ENCODE measurements at places on chromosomes 4 and X.

DNA sequence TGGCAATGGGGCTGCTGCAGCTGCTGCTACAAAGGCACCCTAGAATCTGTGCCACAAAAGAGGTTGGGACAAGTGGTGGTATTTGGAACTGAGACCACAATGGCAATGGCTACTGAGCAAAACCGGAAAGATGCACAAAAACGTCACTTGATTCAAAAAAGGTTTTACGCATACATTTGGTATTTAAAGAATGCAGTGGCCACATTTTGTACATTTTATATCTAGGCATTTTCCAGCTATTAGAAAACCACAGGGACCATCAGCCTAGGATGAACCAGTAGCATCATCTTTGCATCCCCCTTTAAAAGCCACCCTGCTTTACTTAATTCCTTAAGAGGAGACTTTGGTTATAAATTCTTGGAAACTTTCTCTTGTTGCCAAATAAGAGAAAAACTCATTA is 104.8 kb upstream of the CXCL13 start:
- no peak for DNase-seq

DNA sequence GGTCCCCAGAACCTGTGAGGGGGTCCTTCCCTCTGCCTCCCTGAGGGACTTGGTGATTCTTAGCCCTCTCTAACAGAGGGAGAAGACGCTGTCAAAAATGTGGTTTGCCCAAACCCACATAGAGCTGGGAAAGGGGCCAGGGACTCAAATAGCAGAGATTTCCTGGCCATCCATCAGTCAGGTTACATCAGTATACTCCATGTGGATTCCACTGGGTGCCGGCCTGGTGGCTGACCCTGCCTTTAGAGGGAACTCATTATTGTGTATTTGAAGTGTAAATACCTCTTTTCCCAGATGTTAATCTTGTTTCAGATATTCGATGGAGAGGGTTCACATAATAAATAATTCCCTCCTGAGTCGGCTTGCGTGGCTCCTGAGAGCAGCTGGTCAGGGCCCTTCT is 130.3 kb downstream of the TBL1X start:
- no peak for DNase-seq

DNA sequence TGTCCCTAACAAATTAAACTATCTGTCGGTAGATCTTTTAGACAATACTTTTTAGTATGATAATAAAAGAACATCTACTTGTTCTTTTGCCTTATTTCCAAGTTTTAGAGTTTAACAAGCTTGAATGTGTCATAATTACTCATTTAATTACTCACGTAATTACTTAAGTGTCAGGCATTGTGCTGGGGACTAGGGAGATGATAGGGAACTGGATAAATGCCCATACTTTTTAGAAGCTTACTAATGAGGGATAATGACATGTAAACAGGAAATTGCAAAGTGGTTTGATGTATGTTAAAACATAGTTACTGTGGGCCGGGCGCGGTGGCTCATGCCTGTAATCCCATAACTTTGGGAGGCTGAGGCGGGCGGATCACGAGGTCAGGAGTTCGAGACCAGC is 158.3 kb downstream of the DMD start:
- no peak for DNase-seq

- no peak for DNase-seq
These were observed 419.6 kb downstream of the BCOR start for GRCh38 chrX:39677978-39678791.

GRCh38 chrX:154310616-154311536 is 15.3 kb downstream of the TKTL1 start:
- DNase-seq, result no peak

DNA sequence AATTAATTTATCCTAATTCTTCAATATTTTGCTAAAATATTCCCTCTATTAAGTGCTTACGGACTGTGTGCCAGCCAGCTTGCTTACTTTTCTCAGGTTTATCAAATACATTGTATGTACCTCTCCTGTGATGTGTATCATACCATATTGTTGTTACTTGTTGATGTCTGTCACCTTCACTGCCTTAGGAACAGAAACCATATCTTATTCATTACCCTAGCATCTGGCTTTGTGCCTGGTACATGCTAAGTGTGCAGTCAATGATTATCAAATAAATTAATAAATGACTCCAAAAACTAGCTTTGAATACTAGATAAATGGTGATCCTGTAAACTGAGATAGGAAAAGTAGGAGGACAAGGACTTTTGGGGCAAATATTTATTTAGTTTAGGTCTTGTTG is 6.9 kb downstream of the CLCN3 start:
- no peak for DNase-seq

DNA sequence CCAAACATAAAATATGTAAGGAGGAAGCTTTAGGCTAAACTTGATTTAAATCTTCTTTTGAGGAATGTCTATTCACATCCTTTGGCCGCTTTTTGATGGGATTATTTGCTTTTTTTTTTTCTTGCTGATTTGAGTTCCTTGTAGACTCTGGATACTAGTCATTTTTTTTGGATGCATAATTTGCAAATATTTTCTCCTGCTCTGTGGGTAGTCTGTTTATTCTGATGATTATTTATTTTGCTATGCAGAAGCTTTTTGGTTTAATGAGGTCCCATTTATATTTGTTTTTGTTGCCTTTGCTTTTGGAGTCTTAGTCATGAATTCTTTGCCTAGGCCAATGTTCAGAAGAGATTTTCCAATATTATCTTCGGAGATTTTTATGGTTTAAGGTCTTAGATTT is 144.9 kb downstream of the MAGEC2 start:
- no peak for DNase-seq

GRCh38 chr4:165874072-165874790 is 1.2 kb downstream of the TLL1 start:
- no peak for DNase-seq

DNA sequence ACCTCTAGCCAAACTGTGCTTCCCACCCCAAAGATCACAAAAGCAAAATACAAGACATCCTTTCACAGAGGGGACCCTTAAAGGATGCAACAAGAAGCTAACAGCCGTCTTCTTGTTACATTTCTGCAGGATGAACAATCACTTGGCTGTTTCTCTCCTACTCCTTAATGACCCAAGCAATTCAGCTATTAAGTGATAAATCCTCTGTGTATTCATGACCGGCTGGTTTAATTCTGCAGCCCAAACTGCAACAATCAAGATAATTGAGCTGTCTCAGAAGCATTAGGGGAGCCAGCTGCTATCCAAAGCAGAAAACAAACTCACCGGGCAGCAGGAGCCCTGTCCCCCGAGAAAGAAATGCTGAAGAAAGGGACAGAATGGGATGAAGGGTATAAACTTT is 85.9 kb upstream of the ACSL4 start:
- peak; percentile 8 for DNase-seq

DNA sequence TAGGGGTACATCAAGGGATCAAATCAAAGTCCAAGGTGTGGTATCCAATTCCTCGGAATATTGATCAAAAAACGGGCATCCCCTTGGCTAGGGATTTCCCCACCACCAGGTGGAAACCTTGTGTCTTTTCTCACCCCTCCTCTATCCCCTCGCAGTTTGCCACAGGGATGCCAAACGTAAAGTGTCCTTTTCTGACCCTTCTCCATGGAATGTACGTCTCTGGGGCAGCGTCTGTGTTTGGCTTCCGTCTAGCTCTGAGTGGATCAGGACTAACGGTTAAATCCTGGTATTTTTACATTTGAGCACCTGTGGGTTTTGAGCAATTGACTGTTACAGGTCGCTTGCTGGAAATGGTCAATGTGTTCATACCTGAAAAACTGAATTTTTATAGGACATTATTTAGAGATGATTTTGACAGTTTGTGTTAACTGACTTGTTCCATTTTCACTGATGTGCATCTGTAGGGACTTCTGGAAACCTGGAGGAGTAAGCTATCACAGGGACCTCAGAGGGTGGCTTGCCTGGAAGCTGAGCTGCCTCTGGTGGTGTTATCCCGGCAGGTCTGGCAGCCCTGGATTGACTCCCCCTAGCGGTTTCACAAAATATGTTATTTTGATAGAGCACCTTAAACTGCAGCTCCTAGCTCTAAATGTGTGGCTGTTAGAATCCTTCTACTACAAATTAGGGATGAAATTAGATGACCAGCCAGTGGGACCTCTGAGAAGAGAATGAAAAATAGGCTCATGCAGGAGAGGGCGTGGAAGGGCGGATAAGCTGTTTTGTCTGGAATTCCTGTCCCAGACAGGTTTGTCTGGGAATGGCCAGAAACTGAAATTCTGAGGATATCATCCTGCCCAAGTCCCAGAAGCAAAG is 8.8 kb upstream of the MGST2 start:
- peak; percentile 55 for DNase-seq

GRCh38 chr4:183429489-183429888 is 14.9 kb upstream of the CDKN2AIP start:
- DNase-seq, result no peak

- no peak for DNase-seq
These were observed 399.2 kb downstream of the IL15 start for GRCh38 chr4:142035566-142035965.

GRCh38 chr4:101944649-101945048 is 154.1 kb downstream of the BANK1 start:
- DNase-seq, result no peak

- DNase-seq, result peak; percentile 0
These were observed 586.5 kb upstream of the FTHL17 start for GRCh38 chrX:31658360-31658759.

DNA sequence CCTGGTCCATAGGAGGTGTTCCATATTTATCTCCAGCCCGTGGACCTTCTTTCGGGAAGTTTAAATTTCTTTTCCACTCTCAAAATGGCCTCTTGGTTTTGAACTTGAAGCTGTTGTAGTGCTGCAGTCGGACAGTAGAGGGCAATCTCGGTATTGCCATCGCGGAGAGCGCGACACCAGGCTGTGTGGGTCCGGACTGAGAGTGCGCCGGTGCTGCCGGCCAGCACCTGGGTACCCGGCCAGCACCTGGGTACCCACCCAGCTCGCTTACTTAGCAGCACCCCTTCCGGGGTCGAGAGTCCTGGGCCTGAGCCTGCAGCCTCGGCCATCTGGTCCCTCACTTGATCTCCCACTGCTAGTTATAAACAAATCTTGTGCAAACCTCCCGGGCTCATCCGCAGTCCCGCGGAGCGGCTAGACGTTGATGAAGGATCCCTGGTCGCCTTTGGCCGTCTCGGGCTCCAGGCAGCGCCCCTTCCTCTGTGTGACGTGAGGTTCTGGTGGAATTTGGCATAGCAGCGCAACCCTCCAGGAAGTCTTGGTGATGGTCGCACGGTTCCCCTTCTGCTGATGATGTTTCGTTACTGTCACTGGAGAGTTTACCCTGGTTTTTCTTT is 18.0 kb downstream of the FAM9A start:
- no peak for DNase-seq

GRCh38 chr4:143438710-143439109 is 74.8 kb upstream of the SMARCA5 start:
- no peak for DNase-seq

GRCh38 chr4:75376543-75376942 is 137.7 kb downstream of the RCHY1 start:
- DNase-seq, result no peak

DNA sequence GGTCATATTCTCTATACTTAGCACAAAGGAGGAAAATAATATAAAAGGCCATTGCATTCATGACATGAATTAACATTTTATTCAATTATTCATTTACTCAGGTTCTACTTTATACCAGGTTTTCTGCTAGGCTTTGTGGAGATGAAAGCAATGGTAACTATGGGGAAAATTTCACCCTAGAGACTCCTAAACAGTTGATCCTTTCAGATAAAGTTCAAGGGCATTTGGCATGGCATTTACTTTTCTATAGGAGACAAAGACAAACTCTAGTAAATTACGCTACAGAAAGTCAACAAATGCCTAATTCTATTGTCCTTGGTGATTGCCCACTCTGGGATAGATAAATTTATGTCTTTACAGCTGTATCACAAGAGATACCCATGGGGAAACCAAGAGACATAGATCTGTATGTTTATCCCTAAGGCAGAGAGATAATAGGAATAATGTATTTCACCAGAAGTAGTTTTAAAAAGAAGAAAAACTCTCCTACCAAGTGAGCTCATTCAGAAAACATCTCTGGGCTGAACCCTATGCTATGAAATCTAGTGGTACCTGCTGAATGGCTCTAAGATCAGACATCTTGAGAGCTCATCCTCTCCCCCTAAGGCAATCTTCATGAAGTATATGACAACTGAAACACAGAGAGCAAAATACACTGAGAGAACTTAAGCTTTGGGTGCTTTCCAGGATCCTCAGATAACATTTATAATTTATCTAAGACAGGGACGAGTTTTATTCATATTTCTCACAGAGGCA is 316.7 kb downstream of the ANTXR2 start:
- DNase-seq, result no peak

DNA sequence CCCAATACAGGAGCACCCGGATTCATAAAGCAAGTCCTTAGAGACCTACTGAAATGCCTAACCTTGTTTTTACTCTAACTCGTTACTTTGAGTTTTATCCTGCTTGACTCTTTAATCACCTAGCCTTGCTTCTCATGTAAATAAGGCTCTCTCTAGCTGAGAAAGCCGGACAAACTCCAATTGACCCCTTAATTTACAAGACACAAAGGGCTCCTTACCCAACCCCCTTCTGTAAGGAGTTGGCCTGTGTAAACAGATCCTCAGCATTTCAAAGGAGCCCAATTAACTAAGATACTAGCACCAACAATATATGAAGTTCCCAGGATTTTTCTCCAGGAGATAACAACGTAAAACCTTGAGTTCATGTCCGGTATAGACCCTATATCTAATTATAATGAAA is 61.7 kb downstream of the CT47B1 start:
- DNase-seq, result no peak

- DNase-seq, result no peak
These were observed 2.7 kb downstream of the USO1 start for GRCh38 chr4:75727073-75727472.

DNA sequence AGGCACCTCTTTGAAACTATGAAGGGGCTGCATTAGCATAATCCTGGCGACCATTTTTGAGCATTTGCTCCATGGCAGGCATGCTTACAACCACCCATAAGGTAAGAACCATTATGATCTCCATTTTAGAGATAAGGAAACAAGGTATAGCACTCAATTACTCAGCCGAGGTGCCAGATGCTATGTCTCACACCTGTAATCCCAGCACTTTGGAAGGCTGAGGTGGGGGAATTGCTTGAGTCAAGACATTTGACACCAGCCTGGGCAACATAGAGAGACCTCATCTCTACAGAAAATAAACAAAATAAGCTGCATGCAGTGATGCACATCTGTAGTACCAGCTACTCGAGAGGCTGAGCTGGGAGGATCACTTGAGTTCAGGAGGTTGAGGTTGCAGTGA is 43.6 kb downstream of the TIGD4 start:
- DNase-seq, result no peak

GRCh38 chrX:71216485-71216884 is 6.5 kb upstream of the GJB1 start:
- DNase-seq, result peak; percentile 17

DNA sequence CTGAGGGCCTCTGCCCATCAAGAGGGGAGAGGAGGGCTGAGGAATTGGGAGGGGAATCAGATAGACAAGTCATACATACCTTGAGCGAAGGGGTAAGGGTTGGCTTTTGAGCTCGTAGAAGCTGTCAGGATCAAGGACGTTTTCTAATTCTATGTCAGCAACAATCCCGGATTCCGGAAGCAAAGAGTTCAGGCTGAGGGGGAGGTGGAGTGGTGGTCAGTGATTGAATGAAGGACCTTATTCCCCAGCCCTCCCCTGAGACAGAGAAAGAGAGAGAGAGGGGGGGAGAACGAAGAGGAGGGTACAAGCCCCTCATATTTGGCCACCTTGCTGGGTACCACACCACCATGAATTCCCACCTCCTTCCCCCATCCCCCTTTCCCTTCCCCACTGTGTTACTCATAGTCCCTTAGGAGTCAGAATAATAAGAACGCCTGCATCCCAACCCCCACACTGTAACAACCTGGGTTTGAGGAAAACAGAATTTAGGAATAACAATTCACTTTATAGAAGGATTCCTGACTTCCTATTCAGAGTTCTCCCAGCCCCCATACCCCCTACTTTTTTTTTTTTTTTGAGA is 2.7 kb downstream of the TFE3 start:
- DNase-seq, result no peak

- no peak for DNase-seq
These were observed 31.1 kb downstream of the ACOX3 start for GRCh38 chr4:8409264-8410065.

Data from NCI-H1105 (cell line).